ENCODE measurements at places on chromosomes 13 and 19.

- peak; percentile 48 for DNase-seq
These were observed 26.8 kb upstream of the MTIF3 start for GRCh38 chr13:27476943-27477703.

- no peak for DNase-seq
These were observed 92.7 kb downstream of the SGCG start for GRCh38 chr13:23273498-23273897.

DNA sequence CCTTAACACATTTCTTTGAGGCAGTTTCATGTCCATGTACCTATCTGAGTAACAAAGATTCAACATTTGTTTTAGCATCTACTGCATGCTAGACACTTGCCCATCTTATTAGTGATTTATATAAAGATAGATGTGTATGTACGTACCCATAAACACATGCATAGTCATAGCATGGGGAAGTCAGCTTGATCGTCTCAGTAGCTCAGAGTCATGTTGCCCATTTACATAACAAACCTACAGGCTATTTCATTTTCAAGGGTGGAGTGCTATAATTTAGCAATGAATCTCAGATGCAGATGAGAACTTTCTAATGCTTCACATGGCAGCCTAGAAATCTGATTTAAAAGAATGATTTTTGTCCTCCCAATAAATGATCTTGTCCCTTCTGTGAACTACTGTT, 23.5 kb downstream of the FLT1 start:
- DNase-seq, result no peak

DNA sequence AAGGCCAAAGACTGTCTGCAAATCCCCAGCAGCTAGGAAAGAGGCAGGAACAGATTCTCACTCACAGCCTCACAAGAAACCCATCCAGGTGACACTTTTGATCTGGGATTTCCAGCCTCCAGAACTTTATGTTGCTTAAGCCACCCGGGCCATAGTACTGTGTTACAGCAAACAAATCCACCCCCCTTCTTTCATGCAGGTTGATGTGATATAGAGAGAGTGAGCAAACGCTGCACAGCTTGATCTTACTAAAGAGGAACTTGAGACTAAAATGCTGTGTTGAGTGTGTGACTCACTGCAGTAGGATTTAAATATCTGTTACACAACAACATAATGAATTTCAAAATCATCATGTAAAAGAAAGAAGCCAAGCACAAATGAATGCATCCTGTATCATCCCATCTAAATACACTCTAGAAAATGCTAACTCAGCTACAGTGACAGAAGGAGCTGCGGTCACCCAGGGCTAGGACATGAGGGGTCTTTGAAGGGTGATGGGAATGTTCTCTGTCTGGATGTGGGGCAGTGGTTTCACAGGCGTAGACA, 32.2 kb downstream of the RCBTB2 start:
- DNase-seq, result peak; percentile 93

DNA sequence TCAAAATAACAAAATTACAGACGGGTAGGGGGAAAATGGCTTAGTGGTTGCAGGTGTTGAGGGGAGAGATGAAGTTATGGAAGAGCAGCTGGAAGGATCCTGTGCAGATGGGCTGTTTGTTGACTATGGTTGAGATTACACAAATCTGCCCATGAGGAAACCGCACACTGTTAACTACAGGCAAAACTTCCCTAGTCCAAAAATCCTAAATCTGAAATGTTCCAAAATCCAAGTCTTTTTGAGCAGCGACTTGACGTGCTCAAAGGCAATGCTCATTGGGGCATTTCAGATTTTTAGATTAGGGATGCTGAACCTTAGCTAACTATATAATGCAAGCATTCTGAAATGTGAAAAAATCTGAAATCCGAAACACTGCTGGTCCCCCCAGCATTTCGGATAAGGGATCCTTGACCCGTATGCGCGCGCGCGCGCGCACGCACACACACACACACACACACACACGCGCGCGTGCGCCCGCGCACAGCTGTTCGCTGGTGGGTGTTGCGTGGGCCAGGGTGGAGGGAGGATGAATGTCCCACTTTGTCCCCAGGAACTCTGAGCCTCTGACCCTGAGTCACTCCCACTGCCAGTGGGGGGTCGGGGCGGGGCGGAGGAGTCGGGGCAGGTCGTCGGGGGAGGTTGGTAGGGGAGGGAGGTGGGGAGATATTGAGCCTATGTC, 6.8 kb downstream of the F2RL3 start:
- DNase-seq, result peak; percentile 12

- no peak for DNase-seq
These were observed 8.2 kb upstream of the LRCH1 start for GRCh38 chr13:46544811-46545210.

- no peak for DNase-seq
These were observed 17.8 kb upstream of the MIR17HG start for GRCh38 chr13:91329733-91330132.

DNA sequence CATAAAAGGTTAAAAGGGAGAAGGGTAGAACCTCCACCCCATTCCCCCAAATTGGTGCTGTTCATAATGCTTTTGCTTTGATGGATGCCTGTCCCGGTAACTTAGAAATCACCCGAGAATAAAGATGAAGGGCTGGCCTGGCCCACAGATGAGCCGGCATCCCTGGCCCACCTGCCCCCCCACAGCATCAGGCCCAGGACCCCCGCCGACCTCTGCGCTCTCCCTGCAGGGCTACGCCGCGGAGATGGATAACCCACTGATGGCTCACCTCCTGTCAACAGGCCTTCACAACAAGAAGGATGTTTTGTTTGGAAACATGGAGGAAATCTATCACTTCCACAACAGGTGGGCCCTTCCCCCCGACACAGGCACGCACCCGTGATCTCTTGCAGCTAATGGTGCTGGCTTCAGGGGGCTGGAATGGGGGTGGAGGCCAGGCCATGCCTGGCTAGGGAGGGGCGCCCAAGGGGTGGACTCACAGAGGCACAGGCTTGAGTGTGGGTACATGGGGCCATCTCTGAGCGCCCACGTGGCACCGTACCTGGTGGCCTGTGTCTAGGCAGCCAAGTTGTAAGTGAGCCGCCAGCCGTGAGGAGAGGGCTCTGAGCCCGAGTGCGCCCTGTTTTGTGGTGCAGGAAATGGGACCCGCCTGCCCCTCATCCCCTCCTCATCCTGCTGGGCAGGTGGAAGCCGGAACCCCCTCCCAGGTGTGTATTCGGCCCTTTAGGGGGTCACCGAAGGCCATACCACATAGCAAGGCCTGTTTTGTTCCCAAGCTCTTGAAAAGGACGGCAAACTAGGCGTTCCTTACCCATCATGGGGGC, 23.2 kb upstream of the F7 start:
- DNase-seq, result no peak

DNA sequence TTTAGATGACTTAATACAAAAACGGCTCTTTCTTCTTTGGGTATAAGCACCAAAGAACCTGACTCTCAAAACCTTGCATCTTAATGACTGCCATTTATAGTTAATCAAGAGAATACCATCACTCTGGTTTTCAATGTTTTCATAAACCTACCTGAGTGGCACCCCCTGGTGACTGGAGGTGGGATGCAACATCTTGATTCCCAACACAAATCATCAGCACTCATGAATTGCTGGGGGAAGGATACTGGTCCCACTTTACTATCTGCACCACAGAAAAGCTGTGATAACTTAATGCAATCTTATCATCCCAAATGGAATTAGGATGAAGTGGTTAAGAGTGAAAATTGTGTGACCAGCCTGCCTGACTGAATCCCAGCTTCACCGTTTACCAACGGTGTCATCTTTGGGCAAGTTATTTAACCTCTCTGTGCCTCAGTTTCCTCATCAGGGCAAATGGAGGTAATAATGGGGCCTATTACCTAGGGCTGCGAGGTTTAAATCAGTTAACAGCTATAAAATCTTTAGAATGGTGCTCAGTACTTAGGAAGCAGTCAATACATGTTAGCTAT, 366.4 kb downstream of the KLF12 start:
- DNase-seq, result no peak

DNA sequence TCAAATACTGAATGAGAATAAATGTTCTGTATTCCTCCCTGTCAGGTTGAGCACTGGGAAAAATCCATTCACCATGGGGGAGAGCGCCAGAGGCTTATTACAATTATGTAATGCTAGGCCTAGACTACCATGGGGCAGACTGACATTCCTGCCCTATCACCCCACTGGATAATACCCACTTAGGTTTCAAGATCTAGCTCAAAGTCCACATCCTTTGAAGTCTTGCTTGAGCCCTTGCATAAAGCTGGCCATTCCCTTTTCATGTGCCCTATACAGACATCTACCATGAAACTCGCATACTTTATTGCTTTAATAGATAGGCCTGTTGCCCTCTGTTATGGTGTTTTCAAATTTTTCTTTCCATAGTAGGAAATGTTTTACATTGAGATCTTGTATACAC, 149.3 kb downstream of the RGCC start:
- DNase-seq, result no peak

- DNase-seq, result peak; percentile 17
These were observed 9.5 kb upstream of the SUPT20H start for GRCh38 chr13:37068962-37069361.

GRCh38 chr13:28058866-28059613, 41.3 kb downstream of the FLT3 start:
- DNase-seq, result peak; percentile 21

DNA sequence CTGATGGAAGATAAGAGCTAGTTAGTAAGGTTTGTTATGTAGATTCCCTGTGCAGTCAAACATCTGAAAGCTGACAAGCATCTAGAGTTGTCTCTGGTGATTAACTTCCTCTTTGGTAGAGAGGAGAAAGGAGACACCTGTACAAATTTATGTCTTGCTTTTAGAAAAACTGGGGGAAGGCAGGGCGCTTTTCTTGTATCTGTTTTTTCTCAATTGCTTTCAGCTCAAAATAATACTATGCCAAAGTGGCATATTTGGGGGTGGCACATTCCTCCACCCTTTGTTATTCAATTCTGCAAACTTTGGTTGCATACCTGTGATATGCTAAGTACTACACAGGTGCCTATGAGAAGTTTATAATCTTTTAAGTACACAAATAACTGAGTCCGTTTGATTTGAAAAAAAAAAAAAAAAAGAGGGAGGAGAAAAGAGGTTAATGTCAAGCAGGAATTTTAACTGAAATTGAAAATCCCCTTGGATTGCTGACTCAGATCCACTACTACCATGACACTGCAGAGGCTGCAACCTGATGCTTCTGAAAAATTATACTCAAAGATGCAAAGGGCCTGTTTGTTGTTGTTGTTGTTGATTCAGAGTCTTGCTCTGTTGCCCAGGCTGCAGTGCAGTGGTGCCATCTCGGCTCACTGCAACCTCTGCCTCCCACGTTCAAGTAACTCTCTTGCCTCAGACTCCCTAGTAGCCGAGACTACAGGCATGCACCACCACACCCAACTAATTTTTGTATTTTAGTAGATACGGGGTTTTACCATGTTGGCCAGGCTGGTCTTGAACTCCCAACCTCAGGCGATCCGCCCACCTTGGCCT, 164.8 kb upstream of the NBEA start:
- no peak for DNase-seq

DNA sequence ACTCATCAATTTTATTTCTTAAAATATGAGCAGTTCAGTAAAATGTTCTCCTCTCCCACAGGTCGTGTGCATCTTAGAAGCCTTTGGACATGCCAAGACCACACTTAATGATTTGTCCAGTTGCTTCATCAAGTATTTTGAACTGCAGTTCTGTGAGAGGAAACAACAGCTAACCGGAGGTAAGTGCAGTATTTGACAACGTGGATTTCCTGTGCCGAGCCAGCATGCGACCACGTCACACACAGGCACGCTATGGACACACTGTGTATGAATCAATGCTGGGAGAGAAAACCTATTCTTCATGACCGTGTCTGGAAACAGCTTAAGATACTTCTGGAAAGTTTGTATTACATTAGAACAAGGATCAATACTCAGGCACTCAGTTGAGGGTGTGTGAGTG, 268.5 kb downstream of the MYO16 start:
- peak; percentile 5 for DNase-seq

DNA sequence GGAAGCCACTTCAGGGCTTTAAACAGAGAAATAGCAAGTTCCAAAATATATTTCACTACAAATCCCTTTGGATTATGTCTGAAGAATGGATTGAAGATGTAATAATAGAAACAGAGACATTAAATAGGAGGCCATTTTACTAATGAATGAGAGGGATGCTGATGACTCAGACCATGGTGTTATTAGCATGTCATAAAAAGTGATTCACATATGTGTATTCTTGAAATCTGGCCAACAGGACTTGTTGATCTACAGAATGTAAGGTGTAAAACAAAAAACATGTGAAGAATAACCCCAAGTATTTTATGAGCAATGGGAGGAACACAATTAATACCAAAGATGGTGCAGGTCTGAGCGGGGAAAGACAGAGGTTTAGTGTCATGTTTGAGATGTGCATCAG, 873.7 kb downstream of the SLITRK5 start:
- no peak for DNase-seq

- DNase-seq, result no peak
These were observed 17.7 kb downstream of the CEACAM8 start for GRCh38 chr19:42577016-42577415.

DNA sequence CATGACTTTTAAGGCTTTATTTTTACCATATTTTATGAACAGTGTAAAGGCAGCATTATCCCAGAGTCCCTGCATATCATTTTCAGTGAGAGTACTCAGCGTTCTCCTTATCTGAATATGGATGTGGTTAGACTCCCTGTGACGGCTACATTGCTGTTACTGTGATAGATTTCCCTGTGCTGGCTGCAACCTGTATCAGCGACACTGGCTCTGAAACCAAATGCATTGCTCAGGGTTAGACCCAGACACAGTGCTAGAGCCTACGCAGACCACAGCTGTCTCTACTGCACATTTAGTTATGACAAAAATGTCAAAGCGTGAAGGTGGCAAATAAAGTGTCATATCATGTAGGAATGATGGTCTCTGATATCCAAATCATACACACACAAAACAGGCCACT, 138.0 kb downstream of the ENOX1 start:
- no peak for DNase-seq

GRCh38 chr13:44331912-44332851, 41.4 kb upstream of the SERP2 start:
- DNase-seq, result peak; percentile 77

GRCh38 chr13:95485518-95486144, 66.9 kb upstream of the CLDN10 start:
- DNase-seq, result no peak

DNA sequence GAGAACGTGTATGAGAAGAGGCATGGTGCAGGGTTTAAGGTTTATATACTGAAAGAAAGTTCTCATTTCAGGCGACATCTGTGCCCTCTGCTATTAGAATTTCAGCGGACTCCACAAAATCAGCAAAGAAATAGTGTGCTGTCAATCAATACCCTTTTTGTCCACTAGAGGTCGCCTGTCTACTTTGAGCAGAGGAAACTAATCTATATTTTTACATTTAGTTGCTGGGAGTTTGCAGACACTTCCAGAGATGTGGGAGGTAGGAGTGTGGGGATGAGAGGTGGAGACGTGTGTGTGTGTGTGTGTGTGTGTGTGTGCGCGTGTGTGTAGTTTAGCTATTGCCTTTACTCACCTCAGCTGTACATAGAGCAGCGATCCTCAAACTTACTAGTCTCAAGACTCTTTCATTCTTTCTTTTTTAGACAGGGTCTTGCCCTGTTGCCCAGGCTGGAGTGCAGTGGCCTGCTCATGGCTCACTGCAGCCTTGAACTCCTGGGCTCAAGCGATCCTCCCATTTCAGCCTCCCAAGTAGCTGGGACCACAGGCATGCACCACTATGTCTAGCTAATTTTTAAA, 9.7 kb downstream of the INAFM1 start:
- peak; percentile 62 for DNase-seq

- peak; percentile 15 for DNase-seq
These were observed 3.0 kb downstream of the PPP6R1 start for GRCh38 chr19:55255618-55256423.

Data from AG10803 (cell line).